ENCODE measurements at places on chromosomes 3 and 15. TPM values are rescaled to one million over a fixed set of nuclear protein-coding genes. Genes with fewer than 3 reads are reported as not detected.

Gene HIGD2B
- total RNA-seq = 0.11 TPM

Gene POPDC2
- 0.17 TPM for total RNA-seq

Gene MUC4
- total RNA-seq = not detected

Gene RETNLB
- total RNA-seq = not detected

Gene BLM
- 2.4 TPM for total RNA-seq

Gene IL5RA
- total RNA-seq = not detected

Gene SLC22A14
- under 0.01 TPM for total RNA-seq

Gene NIPA2
- 54.9 TPM for total RNA-seq

Gene MESP2
- not detected for total RNA-seq

Gene PRR20G
- not detected for total RNA-seq

Measured in dermis lymphatic vessel endothelial cell (primary cell).